ENCODE measurements at places on chromosomes 4 and X.

DNA sequence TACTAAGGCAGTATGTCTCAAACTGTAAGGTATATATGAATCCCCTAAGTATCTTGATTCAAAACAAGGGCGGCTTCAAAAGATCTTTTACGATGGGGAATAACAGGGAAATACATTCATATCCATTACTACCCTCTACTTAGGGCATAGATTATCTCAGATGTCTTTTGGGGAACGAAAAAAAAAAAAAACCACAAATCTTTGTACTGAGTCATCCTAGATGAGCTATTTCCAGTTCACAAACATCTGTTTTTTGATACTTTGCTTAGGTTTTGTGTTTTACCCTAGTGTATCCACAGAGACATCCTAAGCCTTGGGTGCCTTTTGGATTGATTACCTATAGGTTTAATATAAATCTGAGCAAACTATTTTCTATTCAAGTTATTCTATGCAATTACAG is 457.2 kb downstream of the NLGN4X start:
- no peak for ATAC-seq

DNA sequence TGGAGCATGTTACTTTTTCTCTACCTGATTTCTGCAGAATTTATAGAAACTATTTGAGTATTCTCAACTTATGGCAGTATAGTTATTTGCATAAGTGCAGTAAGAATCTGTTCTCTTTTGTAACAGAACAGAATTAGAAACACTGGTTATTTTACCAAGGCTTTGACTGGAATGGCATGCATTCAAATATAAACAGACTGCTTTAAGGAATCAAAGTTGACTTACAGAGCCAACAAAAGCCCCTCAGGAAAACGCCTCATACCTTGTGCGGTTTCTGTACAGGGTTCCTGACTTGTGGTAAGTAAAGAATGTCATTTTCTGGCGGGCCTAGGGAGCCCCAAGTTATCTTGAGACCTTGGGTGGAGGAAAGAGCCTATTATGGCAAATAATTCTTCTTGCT is 97.1 kb downstream of the GPR143 start:
- ATAC-seq: no peak

DNA sequence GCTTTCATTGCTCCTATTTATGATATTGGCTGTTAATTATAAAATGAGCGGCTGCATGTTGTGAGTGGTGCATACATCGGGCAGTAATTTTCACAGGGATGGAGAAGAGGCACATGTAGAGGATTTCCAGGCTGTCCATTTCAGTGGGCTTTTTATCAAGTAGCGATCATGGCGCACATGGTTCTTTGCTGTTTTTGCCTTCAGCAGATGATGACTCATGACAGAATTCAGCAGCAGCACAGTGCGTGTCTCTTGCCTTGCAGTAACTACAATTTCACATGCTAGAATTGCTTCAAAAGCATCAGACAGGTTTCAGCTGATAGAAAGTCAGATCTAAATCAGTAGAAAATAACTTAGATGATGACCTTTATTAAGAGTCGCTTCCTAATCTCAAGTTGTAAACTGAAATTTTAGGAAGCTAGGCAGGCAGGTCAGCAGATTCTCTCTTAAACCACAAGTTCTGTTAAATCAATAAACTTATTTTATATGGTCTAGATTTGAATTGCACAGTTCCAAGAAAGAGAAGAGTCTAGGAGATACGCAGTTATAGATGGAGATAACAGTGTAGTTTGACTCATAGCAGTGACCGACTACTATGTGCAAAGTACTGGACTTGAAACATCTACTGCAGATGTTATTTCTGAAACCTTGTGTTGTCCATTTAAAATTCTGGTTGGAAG is 35.8 kb downstream of the LRP2BP start:
- ATAC-seq: no peak

- ATAC-seq: no peak
Observed at GRCh38 chr4:13196721-13197120, 287.4 kb downstream of the RAB28 start.

- no peak for ATAC-seq
Observed at GRCh38 chr4:1219566-1219950, 29.4 kb downstream of the CTBP1 start.

- ATAC-seq: no peak
Observed at GRCh38 chr4:53541577-53542206, 49.6 kb downstream of the LNX1 start.

- no peak for ATAC-seq
Observed at GRCh38 chrX:24380262-24381187, 20.1 kb downstream of the SUPT20HL1 start.

DNA sequence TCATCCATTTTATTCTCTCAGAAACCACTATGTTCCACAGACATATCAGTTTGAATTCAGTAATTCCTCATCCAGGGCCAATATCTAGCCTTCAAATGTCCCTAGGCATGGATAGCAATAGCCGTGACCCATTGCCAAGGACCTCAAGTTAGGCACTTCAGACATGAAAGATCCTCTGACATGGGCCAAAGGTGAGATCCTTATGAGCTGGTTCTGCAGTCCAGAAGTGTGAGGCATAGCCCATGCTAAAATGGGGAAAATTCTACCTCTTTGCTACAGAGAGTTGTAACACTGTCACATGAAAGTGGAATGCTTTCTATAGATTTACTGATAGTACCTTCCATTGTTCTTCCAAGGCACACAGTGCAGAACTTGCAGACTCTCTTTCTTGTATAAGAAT is 349.7 kb upstream of the GALNT7 start:
- ATAC-seq: no peak

DNA sequence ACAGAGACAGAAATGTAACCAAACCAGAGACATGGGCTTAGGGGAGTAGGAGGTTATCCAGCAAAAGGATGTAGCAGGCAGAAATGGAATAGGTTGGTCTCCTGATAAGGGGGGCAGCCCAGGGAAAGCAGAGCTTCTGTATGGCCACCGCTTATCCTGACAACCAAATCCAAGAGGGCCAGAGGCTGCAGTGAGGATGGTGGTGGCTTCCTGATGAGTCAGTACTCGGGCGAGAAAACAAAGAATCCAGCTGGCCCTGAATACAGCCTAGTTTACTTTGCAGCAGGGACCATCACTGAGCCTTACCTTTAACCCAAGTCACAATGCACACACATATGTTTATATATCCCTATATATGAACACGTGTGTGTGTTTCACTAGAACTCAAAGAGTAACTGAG is 129.7 kb upstream of the FTHL17 start:
- no peak for ATAC-seq

GRCh38 chr4:111923786-111924185 is 221.5 kb upstream of the FAM241A start:
- no peak for ATAC-seq

GRCh38 chr4:121049072-121049599 is 23.2 kb downstream of the NDNF start:
- no peak for ATAC-seq

- ATAC-seq: no peak
Observed at GRCh38 chr4:25915353-25915705, 1.3 kb downstream of the SMIM20 start.

Measured in activated CD4-positive, CD25-positive, alpha-beta regulatory T cell treated with anti-CD3 and anti-CD28 coated beads, Interleukin-2, amount 50 U/mL, for 24 hours (primary cell).